Neural progenitor cell (in vitro differentiated cells): ENCODE measurements at places on chromosomes 12 and 14. TPM values are rescaled to one million over a fixed set of nuclear protein-coding genes. Genes with fewer than 3 reads are reported as not detected.

Gene NYNRIN
- 15.5 and 34.3 TPM in 2 replicates for total RNA-seq

DNA sequence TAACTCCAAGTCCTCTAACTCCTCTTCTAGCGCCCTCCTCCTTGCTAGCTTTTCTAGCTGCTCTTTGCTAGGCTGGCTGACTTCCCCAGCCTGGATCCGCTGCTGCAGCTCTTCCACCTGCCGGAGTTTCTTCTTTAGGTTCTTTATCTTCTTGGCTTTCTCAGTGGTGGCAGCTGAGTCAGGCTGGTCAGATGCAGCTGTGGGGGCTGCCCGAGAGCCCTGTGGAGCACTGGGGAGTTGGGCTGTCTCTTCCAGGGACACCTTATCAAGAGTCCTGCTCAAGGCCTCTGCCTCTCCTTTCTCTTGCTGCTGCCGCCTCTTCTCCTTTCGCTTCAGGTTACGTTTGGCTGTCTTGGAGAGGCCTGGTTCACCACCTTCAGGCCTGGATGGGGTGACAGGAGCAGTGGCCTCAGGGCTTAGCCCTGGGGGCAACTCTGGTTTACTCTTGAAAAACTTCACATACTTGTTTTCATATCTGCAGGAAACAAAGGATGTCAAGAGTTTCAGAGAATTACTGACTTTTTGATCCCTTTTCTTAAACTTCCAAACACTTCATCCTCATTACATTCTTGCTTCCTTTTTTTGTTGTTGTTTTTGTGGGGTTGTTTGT is 25.7 kb downstream of the PYM1 start:
- no peak for DNase-seq

GRCh38 chr14:61542848-61543790 is 152.2 kb upstream of the HIF1A start:
- DNase-seq = no peak

Gene MAP1LC3B2
- total RNA-seq = 0.39 and 1.5 TPM in 2 replicates

DNA sequence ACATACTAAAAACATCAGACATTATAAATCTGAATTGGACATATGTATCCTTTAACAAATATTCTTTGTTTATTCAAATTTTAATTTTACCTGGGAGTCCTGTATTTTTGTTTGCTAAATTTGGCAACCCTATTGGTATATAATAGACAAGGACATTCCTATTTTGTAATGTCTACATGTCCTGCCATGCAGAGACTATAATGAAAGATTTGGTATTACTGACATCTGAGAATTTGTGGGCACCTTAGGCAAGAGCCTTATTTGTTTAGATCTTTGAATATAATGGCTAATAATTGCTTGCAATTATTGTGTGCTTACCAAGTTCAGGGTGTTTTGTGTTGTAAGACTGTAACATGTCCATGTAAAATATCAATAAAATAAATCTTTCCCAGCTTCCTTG is 334.4 kb downstream of the KCNH5 start:
- no peak for DNase-seq

GRCh38 chr12:58291106-58291505 is 349.7 kb downstream of the ATP23 start:
- DNase-seq = no peak

DNA sequence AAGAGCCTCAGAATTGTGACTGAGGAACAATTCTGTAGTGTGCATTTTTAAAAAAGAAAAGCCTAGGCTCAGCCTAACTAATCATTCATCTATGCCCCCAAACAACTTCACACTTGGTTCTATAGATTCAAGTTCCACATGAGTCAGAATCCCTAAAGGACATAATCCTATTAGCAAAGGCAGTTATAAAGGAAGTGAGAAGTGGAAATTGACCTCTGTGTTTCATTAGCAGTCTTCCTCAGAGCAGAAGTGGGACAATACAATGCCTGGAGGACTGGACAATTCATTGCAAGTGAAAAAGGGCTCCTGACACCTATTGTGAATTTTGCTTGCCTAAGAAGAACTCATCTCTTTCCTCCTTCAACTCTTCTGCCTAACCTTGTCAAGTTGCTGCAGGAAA is 222.3 kb downstream of the PTPRO start:
- DNase-seq = no peak

- DNase-seq = no peak
Observed at GRCh38 chr12:31234053-31234840, 91.7 kb downstream of the SINHCAF start.

- DNase-seq = no peak
Observed at GRCh38 chr14:92481811-92482555, 31.6 kb upstream of the RIN3 start.

DNA sequence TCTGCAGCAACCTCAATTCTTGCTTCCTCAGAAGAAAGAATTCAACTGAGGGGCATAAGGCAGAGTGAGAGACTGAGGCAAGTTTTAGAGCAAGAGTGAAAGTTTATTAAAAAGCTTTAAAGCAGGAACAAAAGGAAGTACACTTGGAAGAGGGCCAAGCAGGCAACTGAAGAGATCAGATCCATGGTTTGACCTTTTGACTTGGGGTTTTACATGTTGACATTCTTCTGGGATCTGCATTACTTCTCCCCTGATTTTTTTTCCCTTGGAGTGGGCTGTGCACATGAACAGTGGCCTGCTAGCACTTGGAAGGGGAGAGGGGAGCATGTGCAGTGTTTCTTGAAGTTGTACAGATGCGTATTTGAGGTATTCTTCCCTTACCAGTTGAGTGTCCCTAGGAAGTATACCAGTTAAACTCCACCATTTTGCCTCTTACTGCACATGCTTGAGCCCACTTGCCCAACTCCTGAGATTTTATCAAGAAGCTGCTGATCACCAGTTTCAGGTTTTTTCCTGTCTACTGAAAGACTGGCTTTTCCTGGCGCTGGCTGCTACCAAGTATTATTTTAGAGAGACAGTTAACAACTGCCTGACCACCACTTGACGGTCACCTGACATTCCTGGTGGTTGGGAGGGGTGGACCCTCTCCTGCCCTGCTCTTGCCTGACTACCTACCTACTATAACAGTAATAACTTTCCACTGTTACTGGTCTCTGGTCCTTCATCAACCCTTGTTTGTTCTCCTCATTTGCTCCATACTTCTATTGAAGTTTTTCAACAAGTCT is 26.0 kb upstream of the TMTC2 start:
- DNase-seq = no peak

GRCh38 chr14:50230401-50230700 is 1.0 kb downstream of the SOS2 start:
- peak; percentile 2 for DNase-seq

DNA sequence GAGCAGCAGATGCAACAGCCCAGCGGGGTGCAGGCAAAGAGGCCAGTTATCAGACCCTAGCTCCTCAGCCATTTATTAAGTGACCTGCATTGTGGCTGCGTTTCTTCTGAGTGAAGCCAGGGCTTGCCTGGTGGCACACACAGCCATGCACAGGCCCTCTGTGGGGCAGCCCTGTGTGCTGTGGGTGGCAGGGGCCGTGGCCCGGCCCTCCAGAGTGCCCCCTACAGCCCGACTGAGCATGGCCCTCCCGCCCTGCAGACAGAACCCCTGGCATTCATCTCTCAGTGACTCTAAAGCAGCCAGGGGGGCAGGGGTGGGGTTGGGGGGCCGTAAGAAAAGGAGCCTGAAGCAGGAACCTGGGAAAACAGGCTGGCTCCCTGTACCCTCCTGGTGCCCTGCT is 226.0 kb upstream of the PWP1 start:
- DNase-seq = no peak

GRCh38 chr12:1559676-1560091 is 34.7 kb downstream of the FBXL14 start:
- DNase-seq = no peak

DNA sequence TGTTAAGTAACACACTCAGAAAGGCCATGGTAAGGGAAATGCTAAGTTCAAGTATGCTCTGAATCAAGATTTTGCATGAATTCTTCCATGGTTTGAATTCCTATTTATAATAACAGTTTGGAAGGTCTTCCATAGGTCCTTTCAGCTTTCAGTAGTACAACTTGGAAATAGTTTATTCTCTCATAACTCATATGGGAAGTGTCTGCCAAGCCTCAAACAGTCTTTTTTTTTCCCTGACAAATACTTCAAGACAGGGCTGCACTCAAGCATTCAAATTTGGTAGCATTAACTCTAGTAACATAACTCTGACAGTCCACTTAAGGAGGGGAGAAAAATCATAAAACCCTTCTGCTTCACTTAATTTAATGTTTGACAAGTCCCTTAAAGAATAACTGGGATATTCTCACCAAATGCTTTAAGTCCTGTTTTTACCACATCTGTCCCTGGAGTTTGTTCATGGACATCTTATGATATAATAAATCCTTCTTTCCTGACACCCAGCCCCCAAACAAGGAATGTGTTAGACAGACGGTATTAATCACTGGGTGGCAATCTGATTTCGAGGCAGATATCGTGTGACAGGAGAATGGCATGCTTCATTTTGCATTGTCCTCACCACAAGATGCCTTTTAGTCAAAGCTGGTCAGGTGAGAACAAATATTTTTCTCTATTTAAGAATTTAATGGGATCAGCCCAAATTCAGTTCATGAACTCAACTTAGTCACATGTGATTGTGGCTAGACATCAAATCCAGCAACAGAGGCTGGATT is 165.7 kb downstream of the BMP4 start:
- no peak for DNase-seq

DNA sequence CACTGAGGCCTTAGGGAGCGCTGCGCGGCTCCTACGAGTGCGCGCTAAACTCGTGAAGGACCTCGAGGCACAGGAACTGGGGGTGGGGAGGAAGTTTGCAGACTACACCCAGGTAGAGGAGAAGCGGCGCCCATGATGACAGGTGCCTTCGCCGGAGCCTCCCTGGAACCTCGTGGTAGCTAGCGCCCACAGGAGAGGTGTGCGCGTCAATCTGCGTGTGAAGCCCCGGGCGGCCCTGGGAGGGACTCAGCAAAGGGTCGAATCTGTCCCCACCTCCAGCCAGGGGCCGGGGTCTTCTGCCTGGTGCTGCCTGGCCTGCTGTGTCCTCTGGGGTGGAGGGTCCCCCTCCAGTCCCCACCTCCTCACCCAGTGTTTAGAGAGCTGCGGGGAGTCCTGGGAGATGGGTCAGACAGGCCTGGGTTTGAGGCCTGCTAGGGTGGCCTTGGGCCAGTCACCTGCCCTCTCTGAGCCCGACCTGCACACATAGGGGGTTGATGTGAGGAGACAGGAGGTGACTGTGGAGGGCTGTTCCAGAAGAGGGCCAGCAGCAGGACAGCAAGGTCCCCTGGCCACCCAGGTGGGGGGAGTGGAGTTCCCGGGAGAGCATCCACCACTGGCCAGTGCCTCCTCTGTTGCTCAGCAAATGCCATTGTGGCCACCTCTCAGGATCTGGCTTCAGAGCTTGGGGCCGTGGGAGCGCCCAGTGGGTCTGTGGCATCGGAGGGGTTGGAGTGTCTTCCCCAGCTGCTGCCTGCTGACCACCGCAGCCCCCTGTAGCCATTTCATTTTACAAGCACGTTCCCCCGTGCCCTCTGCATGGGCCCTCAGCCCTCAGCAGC is 20.2 kb upstream of the KIF26A start:
- no peak for DNase-seq

GRCh38 chr12:40325349-40325960 is 100.7 kb downstream of the LRRK2 start:
- peak; percentile 35 for DNase-seq

DNA sequence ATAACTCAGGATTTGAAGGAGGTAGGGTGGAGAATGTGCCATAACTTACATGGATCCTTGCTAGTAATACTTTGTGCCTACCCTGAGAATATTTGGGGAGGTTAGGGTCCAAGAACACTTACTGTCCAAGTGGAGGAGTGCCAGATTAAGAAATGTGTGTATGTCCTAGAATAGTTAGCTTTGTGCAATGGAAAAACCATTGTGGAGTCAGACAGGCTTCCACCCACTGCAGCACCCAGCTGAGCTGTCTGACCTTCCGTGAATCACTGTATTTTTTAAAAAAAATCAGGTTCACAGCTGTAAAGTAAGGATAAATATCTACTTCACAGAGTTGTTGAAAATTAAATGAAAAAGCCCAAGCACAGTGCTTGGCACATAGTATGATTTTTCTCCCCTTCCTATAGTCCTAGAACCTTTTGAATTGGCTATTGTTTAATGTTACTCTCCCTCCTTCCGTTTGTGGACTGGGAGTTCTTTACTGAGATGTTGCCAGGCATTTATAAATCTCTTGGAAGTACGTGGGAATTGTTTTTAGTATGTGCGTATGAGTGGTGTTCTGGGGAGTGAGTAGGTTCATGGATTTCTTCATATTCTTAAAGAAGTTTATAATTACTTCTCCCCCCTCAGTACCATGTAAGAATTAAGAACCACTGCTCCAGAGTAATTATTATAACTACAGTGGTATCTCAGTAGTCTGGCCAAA is 9.2 kb downstream of the RAB21 start:
- DNase-seq = no peak
